ENCODE measurements at places on chromosomes 3 and 15.

DNA sequence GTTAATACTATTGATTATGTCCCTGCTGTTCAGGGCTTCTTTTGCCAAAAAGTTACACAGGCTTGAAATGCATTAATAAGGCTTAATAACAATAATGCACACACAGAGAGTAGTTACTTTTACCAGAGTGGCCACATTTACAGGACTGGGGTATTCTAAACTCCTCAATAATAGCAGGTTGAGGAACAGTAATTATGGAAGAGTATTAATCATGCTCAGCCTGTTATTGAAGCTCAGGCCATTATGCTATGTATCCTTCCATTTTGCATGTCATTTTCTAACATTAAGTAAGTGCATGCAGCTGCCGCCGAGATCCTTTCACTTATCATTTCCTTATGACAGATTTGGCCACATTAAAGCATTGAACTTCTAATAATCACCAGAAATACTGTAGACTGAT, 5.7 kb downstream of the ARRDC4 start:
- no peak for DNase-seq

GRCh38 chr3:38588371-38588971, 61.0 kb downstream of the SCN5A start:
- no peak for DNase-seq

- DNase-seq, result no peak
Observed at GRCh38 chr3:112074616-112075497, 11.3 kb upstream of the C3orf52 start.

GRCh38 chr3:116423945-116424344, 21.3 kb downstream of the LSAMP start:
- DNase-seq, result no peak

DNA sequence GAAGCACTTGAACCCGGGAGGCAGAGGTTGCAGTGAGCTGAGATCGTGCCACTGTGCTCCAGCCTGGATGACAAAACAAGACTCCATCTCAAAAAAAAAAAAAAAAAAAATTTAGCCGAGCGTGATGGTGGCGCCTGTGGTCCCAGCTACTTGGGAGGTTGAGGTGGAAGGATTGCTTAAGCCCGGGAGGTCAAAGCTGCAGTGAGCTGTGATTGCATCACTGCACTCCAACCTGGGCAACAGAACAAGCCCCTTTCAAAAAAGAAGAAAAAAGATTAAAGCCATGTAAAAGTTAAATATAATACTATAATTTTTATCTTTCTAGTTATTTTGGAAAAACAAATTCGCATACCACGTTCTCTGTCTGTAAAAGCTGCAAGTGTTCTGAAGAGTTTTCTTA, 61.9 kb upstream of the SKIL start:
- DNase-seq, result no peak

All from NCI-H1694 (cell line).